ENCODE measurements at places on chromosomes 1 and 21. TPM values are rescaled to one million over a fixed set of nuclear protein-coding genes. Genes with fewer than 3 reads are reported as not detected.

DNA sequence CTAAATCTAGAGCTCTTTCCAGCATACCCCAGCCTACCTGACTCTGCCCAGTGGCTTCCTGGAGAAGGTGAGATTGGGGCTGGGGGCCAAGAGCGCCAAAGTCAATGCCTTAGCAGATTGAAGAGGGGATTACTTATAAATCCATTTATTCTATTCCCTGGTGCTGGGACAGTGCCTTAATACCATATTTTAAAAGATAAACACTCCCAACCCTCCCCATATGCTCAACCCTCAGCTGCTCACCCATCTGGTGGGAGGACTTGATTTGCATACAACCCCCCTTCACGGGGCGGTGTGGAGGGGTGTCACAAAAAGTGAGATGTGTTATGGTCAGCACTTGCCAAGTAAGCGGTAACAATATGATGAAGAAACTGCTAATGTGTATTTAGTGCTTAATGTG, 3.2 kb upstream of the DISP3 start:
- H3K27ac ChIP-seq = no peak overlapping the region
- no peak for DNase-seq
- no peaks in the 10 kb centered on the region for H3K4me1 ChIP-seq
- no peak overlapping the region for H3K4me3 ChIP-seq
- no peaks in the 10 kb centered on the region for H3K36me3 ChIP-seq
- H3K27me3 ChIP-seq = peaks cover 20% of the 10 kb centered on the region

DNA sequence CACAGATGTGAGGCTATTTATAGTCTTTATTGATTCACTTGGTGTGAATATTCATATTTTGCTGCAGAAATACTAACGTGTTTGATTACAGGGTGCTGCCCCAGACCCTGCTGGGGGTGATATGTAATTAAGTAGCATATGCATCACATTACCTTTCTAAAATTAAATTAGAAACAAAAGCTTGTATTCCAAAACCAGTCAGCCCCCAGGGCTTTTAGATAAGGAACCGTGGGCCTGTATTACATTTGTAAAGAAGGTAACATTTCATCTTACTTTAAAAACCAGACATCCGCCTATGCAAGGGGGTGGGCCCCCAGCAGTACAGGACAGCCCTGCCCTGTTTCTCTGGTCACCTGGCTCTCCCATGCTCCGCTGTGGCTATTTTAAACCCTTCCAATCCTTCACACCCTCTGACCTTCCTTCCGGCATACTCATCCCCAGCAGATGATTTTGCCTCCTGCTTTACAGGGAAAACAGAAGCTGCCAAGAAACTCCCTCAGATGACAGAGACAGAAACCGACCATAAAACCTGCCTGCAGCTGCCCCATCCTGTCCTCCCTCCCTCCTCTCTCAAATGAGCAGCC, 22.0 kb upstream of the KCNC4 start:
- H3K27me3 ChIP-seq = no peaks in the 10 kb centered on the region
- peaks cover 62% of the 10 kb centered on the region for H3K4me1 ChIP-seq
- no peaks in the 10 kb centered on the region for H3K36me3 ChIP-seq
- peak; percentile 83 for DNase-seq

The PRRX1 gene
- total RNA-seq = not detected

DNA sequence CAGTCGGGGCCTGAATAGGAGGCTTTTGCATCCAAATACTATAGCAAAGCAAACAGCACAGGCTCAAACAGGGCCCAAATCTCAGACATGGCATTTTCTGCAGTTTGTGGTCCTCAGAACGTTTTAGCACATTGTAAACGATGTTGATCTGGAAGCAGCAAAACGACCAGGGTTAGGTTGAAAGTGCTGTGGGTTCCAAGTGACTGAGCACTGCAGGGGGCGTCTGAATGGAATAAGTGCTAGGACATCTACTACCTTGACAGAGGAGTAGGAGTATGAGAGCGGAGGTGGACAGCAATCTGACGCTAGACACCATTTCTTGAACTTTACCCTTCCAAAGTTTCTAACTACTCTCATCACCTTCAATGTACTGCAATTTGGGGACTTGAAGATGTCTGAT, 214.9 kb downstream of the BARHL2 start:
- DNase-seq = no peak
- H3K27me3 ChIP-seq = no peaks in the 10 kb centered on the region
- peaks cover 8% of the 10 kb centered on the region for H3K4me1 ChIP-seq
- no peaks in the 10 kb centered on the region for H3K36me3 ChIP-seq

GRCh38 chr1:162733336-162733590, 57.2 kb upstream of the HSD17B7 start:
- no peak overlapping the region for H3K27ac ChIP-seq
- H3K27me3 ChIP-seq = no peaks in the 10 kb centered on the region
- H3K36me3 ChIP-seq = no peaks in the 10 kb centered on the region
- no peak overlapping the region for H3K4me3 ChIP-seq
- H3K4me1 ChIP-seq = no peaks in the 10 kb centered on the region

- DNase-seq = peak; percentile 3
- H3K27ac ChIP-seq = no peak overlapping the region
- H3K4me3 ChIP-seq = peak overlapping the region; percentile 84
- H3K27me3 ChIP-seq = no peaks in the 10 kb centered on the region
- H3K36me3 ChIP-seq = no peaks in the 10 kb centered on the region
Measured at GRCh38 chr1:3858231-3858981, 1.1 kb downstream of the DFFB start.

The OR2M7 gene
- not detected for total RNA-seq
